ENCODE measurements at places on chromosomes 2 and 18. TPM values are rescaled to one million over a fixed set of nuclear protein-coding genes. Genes with fewer than 3 reads are reported as not detected.

GRCh38 chr2:15177103-15177502 is 384.0 kb downstream of the NBAS start:
- DNase-seq = no peak

The PLB1 gene
- 2.4 TPM for polyA plus RNA-seq

GRCh38 chr2:147352264-147353071 is 492.4 kb upstream of the ACVR2A start:
- no peak for DNase-seq

The FOXI3 gene
- 0.09 TPM for polyA plus RNA-seq

GRCh38 chr18:35075132-35075531 is 33.9 kb downstream of the MAPRE2 start:
- no peak for DNase-seq
